ENCODE measurements at places on chromosomes 5 and 9. TPM values are rescaled to one million over a fixed set of nuclear protein-coding genes. Genes with fewer than 3 reads are reported as not detected.

The IL5 gene
- total RNA-seq = not detected

The OR1B1 gene
- total RNA-seq = not detected

The STPG3 gene
- not detected for total RNA-seq

The CNTLN gene
- total RNA-seq = 25.8 TPM

The SVEP1 gene
- 101 TPM for total RNA-seq

The ITGA2 gene
- total RNA-seq = 171 TPM

The PRUNE2 gene
- total RNA-seq = 122 TPM

The DBH gene
- not detected for total RNA-seq

The SPINK13 gene
- total RNA-seq = not detected

The TSSK1B gene
- total RNA-seq = 1.4 TPM
